ENCODE measurements at places on chromosomes 2 and 18.

DNA sequence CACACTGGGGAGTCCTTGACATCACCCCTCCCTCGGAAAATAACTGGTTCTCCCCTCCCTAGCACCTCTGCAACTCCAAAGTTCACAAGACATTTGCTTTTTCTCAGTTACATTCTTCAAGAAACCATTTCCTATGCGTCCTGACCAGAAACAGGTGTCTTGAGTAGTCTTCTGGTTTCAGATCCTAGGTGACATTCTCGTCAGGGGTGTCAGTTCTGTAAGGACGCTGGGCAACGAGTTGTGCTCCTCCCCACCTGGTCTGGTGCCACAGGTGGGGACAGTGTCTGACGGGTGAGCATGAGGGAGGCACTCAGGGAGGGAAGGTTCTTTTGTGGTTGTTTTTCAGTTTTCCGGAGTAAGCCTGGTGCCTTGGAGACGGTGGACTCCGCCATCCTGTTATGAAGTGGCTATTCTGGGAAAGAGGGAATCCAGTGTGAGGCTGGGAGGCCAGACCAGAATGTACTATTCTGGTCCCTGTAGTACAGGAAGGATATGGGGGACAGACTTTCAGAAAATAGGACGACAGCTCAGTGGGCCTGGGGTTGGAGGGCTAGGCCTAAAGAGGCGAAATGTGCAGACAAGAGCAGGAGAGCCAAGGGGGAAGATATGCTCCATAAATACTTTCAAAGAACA is 50.6 kb downstream of the EPAS1 start:
- DNase-seq = no peak

DNA sequence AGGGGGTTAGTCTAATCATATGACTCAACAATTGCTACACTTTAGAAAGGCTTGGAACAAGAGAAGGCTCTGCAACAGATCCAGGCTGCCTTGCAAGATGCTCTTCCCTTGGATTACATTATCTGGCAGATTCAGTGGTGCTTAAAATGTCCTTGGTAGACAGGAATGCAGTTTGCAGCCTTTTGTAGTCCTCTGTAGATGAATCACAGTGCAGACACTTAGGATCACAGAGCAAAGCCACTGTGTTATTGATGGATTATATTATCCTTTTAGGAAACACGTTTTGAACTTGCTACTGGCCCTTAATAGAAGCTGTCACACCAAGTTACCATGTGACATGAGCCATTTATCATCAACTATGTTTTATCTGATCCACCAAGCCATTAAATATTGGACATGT is 152.2 kb downstream of the CBLN2 start:
- DNase-seq = no peak

DNA sequence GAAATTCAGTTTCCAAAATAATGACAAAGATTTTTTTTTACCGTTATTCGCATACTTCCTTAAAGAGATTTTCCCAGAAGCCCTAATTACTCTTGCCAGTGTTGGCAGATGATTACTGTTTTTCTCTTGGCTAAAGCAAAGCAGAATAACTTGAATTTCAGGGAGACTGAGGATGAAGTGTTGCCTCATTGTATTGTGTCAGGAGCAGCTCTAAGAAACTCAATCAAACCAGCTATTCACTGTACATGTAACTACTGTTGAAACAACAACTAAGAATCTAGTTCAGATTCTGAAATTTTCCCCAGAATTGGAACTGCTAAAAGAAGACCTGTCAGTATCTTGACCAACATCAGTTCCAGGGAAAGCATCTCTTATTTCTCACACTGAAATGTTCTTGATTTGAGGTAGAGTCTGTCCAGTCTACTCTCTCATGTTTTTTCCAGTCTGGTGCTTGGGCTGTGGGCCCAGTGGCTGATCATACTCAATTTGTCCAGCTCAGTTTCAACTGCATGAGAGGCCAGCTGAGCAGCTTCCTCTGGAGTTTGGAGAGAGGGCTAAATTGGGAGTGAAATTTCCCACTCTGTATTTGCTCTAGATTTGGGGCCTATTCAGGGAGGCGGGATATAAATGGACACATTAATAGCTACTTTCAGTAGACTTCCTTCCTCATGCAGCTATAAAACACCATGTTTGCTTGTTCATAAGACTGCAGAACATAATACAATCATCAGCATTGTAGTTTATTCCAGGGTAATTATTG is 78.5 kb downstream of the PPP1R1C start:
- no peak for DNase-seq

GRCh38 chr2:189870381-189871085 is 86.3 kb downstream of the PMS1 start:
- DNase-seq = no peak

- peak; percentile 49 for DNase-seq
These were observed 2.2 kb downstream of the ITM2C start for GRCh38 chr2:230866756-230867523.

DNA sequence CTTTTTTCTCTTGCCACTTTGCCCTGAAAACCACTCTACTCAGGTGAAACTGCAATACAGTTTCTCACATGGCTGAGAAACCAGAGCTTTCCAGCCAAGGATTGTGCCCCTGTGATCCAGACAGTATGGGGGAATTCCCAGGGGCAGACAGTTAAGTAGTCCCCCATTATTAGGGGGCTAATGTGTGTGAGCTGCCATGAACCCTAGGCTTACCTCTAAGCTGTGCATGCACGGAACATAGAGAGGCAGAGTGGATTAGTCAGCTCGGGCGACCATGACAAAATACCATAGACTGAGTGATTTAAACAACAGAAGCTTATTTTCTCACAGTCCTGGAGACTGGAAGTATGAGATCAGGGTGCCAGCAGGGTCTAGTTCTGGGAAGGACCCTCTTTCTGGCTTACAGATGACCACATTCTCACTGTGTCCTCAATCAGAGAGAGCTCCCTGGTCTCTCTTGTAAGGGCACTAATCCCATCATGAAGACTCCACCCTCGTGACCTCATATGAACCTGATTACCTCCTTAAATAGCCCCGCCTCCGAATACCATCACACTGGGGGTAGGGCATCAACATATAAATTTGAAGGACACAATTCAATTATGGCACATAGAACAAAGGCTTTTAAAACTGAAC is 215.1 kb downstream of the EIPR1 start:
- no peak for DNase-seq

- DNase-seq = no peak
These were observed 6.3 kb downstream of the PDCD1 start for GRCh38 chr2:241852116-241852980.

GRCh38 chr2:240672076-240672700 is 10.5 kb downstream of the AQP12B start:
- no peak for DNase-seq

- no peak for DNase-seq
These were observed 57.5 kb downstream of the PAX3 start for GRCh38 chr2:222241128-222241870.

GRCh38 chr2:9793156-9793917 is 49.9 kb upstream of the TAF1B start:
- DNase-seq = no peak

DNA sequence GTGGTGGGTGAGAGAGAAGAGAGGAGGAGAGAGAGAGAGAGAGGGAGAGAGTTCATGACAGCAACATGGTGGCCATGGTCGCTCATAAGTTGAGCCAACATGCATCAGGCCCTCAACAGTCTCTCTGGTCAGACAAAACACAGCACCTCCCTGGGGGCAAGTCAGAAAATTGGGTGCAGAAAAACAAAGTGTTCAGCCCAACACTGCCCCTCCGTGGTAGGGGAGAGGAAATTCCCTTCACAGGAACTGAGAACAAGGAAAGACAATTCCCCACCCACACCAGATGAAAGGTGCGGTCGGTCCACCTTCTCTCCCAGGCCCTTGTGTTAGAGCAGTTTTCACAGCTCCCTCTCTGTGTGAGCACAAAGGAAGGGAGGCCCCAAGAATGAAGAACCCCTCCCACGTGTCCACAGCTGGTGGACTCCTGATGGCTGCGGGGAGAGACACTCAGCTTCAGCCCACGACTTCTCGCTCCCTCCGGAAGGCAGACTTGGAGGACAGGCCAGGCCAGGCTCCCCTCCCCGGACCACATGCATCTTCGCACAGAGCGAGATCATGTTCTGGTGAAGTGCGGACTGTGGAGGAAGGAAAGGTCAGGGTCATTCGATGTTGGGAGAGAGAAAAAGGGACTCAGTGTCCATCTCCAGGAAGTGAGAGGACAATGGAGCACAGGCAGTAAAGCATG is 181.7 kb downstream of the ANAPC1 start:
- peak; percentile 30 for DNase-seq

- DNase-seq = no peak
These were observed 7.3 kb upstream of the PLEK start for GRCh38 chr2:68357605-68358337.

DNA sequence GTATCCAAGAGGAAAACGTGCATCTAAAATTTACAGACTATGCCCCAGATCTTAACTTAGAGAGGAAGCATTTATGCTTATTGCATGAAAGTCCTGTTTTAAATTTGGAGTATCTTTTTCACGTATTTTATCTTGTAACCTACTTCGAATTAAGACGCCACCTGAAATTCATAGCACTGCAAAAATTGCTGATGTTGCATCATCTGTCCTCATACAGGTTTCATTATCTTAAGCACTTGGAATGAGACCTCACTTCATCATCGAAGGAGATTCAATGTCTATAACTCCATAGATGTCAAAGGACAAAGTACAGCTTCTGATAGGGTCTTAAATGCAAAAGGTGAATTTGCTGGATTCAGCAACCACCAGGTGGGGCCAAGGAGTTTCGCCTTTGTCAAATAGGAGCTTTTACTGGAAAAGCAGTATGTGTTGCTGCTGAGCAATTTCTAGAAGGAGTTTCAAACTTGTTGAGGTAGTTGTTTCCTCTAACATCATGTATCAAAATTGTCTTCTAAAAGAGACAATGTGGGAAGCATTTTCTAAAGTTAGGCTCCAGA is 106.4 kb upstream of the CCDC85A start:
- DNase-seq = no peak

- no peak for DNase-seq
These were observed 214.0 kb upstream of the TRIB2 start for GRCh38 chr2:12502759-12503158.

GRCh38 chr2:219251656-219252055 is 1.4 kb upstream of the TUBA4B start:
- no peak for DNase-seq

- DNase-seq = no peak
These were observed 619 bp upstream of the FAM168B start for GRCh38 chr2:131093696-131094462.

GRCh38 chr2:215602997-215603396 is 167.1 kb upstream of the FN1 start:
- no peak for DNase-seq

- no peak for DNase-seq
These were observed 68.3 kb downstream of the CRACDL start for GRCh38 chr2:98867539-98868309.

DNA sequence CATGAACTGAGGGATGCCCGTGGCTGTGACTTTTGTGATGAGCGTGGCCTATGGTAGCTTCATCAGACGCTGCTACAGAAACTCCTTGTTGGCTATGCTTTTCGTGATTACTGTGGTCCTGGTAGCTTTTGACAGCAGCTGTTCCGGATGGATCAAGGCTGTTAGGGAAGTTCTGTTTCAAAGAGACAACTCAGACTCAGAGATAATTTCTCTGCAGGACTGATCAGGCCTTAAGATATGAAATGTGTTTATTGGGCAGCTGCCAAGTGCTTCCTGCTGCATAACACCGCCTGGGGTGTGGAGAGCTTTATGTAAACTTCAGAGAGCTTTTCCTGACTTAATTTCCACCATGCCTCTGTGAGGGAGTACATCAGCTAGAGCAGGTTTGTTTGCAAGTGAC is 243.8 kb downstream of the TSN start:
- no peak for DNase-seq

GRCh38 chr2:230984393-230985220 is 11.3 kb upstream of the SPATA3 start:
- DNase-seq = no peak

DNA sequence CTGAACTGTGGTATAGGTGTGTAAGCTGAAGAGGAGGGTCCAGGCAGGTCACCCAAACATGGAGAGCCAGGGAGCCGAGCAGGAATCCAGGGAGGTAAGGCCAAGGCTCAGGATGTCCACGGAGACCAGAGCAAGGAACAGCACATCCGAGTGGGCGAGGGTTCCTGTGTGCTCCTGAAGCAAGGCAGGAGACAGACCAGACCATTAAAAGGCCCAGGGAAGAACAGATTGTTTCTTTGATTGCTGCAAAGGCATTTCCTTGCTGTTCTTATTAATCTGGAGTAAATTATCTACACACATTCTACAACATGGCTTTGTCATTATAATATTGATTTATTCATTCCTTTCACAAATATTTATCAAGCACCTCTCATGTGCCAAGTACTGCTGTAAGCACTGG is 50.1 kb upstream of the SPTBN1 start:
- no peak for DNase-seq

- no peak for DNase-seq
These were observed 11.1 kb upstream of the DLX1 start for GRCh38 chr2:172074254-172074653.

GRCh38 chr2:96131152-96131812 is 7.0 kb downstream of the ASTL start:
- DNase-seq = no peak

DNA sequence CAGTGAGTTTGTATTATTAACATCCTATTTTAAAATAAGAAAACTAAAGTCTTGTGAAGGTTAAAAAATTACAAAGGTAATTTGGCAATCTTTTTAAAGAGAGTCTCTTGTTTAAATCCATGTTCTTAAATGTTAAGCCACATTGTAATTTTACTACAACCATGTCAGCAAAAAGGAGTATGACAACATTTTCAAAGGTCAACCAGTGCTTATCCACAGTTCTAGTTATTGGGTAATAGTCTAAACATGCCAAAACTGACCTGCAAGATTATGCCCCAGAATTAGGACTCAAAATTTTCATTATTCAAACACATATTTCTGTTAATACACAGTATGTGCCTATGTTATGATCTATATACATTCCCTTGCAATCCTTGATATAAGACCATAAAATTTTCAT is 1312.6 kb upstream of the CHAC2 start:
- no peak for DNase-seq

- no peak for DNase-seq
These were observed 52.6 kb downstream of the SH2D6 start for GRCh38 chr2:85470850-85471800.

GRCh38 chr2:59786684-59787083 is 766.8 kb downstream of the BCL11A start:
- DNase-seq = no peak

DNA sequence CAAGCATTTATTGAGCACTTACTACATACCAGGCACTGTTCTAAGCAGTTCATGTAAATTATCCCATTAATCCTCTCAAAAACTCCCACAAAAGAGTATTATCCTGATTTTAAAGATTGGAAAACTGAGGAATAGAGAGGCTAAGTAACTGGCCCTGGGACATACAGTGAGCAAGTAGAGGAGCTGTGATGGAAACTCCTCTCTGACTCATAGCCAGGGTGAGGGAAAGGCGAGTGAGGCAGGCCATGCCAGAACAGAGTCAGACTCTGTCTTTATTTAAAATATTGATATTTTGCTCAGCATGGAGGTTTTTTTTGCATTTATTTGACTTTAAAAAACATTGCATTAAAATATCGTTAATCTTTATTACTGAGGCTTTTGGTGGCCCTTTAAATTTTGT is 208.0 kb downstream of the LOXHD1 start:
- no peak for DNase-seq

GRCh38 chr2:146324951-146325350 is 1519.9 kb upstream of the ACVR2A start:
- DNase-seq = no peak

- no peak for DNase-seq
These were observed 12.7 kb downstream of the NCK2 start for GRCh38 chr2:105757433-105757832.

GRCh38 chr2:71926876-71927756 is 220.5 kb downstream of the CYP26B1 start:
- no peak for DNase-seq

Data from stimulated activated CD8-positive, alpha-beta memory T cell treated with anti-CD3 and anti-CD28 coated beads, Interleukin-12 subunit alpha, Interleukin-12 subunit beta, amount 100 ng/mL, for 1 hour (primary cell).